Mesenteric fat pad (tissue), 1 donor: ENCODE measurements at places on chromosomes 2 and 18. TPM values are rescaled to one million over a fixed set of nuclear protein-coding genes. Genes with fewer than 3 reads are reported as not detected.

DNA sequence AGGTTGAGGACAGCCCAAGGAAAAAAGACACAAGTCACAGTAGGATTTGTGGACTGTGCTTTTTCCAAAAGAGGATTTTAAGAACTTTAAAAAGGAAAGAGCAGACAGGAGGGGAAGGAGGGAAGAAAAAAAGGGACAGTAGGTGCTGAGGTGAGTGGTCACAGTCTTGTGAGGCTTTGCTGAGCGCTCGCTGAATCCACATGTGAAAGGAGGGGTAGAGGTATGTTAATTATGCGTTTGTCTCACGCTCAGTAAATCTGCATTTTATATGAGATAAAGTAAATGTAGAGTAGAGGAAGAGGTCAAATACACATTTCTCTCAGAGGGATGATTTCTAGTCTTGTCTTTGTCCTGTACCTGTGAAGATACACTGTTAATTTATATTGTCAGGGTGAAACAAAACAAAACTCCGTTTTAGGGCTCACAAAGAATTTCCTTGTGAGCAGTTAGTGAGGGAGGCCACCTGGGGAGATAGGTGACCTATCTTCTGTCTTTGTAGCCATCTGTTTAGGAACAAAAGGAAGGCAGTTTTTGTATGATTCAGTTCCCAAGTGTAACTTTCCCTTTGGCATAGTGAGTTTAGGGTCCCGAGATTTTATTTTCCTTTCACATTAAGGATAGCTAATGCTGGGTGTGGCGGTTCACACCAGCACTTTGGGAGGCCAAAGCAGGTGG, 25.3 kb downstream of the GNAL start:
- no peak for DNase-seq

- no peak for DNase-seq
These were observed 29.8 kb upstream of the TNS1 start for GRCh38 chr2:218032336-218033171.

DNA sequence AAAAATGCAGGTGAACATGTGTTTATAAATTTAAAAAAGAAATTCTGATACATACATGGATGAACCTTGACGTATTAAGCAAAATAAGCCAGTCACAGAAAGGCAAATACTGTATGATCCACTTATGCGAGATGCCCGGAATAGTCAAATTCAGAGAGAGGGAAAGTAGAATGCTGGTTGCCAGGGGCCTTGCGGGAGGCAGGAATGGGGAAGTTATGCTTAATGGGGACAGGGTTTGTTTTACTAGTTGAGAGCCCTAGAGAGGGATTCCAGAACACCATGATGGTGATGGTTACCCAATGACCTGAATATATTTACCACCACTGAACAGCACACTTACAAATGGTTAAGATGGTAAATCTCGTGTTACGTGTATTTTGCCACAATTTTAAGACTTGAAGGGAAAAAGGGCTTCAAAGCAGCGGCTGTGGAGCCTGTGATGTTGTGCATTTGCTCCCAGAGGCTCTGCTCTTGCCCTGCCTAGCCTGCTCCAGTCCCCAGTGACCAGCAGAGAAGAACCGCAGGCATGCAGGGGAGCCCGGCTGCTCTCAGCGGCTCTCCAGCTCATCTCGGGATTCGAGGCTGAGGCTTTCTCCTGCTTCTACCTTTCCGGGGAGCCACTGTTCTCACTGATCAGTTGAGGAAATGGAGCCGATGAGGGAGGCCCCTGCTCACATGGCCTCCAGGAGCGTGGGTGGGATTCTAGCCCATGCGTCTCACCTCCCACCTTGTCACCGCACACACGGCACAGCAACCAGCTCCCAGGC, 51.7 kb upstream of the TFCP2L1 start:
- peak; percentile 51 for DNase-seq

DNA sequence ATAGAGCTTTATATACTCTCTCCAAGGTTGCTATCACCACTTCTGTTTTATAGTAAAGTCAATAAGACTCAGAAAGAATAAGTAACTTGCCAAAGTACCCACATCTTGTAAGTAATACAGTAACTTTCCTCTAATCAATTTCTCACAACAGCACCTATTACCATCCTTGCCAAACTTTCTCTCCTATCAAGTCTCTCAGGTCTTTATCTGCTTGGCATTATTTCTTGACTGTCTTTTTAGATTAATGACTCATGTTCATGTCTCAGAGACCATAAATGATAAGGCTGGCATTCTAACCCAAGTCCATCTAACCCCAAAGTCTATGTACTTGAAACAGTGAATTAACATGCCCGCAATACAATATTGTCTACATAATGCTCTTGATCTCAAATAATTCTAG, 618.0 kb upstream of the ZEB2 start:
- no peak for DNase-seq

- DNase-seq: no peak
These were observed 371 bp upstream of the LCLAT1 start for GRCh38 chr2:30446602-30447148.

GRCh38 chr2:15968280-15969178, 28.2 kb downstream of the MYCN start:
- DNase-seq: peak; percentile 87

DNA sequence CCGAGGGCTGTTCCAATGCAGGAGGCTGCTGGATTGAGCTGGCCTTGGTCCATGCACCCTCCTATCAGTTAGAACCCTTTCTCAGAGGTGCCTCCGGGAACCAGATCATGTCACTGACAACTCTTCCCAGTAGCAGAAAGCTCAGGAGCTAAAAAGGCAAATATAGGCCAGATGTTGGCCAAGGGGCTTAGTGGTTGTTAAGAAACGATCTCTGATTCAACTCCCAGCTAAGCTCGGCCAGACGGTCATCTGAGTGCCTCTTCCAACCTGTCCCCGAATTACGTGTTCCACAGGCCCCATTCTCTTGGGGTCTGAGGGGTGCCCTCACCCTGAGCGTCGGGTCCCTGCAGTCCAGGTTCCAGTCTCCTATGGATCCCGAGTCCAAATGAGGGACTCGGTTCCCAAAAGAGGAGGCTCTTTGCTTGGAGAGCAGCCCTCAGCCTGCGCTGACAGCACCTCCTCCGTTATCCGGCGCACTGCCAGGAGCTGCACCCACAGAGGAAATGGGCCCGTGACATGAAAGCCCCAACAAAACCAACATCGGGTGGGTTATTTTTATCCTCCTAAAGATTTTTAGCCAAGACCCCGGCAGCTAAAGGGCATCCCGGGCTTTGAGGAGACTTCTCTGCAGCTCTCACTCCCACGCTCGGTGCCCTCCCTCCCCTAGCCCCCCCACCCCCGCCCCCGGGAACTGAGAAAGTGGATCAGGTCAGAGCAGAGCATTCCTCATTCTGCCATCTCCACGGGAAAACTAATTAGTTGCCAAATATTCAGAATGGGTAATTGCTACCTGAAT, 106.6 kb upstream of the ID2 start:
- peak; percentile 67 for DNase-seq

- no peak for DNase-seq
These were observed 220.9 kb downstream of the SMAD2 start for GRCh38 chr18:47709556-47709955.

GRCh38 chr2:226087505-226088365, 688.2 kb downstream of the NYAP2 start:
- DNase-seq: no peak

- DNase-seq: no peak
These were observed 252.7 kb upstream of the GALNT5 start for GRCh38 chr2:157004789-157005188.

DNA sequence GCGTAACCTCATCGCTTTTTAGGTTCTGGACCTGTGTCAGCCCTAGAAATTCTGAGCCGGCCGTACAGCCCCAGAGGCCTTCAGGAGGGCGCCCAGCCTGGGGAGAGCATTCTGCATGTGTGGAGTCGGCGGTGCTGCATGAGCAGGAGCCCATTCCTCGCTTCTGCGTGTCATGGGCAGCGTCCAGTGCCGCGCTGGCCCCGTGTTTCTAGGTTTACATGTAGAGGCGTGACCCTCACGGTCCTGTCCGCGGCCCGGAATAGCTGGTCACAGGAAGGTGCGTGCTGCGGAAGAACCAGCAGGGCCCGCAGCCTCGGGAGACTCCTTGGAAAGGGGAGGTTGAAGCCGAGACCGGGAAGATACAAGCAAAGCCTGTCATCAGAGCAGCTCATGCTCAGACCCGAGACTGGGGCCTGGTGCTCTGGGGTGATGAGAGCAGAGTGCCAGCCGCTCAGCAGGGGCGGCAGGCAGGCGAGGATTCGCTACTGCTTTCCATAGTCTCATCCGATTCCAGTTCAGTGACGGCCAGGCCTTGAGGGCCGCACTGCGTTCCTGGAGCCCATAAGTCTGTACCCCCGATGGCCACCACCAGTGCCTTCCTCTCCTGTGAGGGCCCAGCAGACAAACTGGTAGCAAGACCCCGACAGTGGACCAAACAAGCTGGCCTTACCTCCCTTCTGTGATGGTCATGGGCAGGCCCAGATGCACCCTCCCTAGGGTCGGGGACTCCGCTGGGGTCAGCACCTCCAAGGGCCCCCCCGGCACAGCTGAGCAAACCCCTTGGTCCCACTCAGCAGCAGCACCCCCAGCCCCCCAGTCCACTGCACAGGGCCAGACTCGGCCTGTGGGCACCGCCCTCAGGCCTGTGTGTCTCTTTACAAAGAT, 15.6 kb upstream of the NFATC1 start:
- peak; percentile 81 for DNase-seq

DNA sequence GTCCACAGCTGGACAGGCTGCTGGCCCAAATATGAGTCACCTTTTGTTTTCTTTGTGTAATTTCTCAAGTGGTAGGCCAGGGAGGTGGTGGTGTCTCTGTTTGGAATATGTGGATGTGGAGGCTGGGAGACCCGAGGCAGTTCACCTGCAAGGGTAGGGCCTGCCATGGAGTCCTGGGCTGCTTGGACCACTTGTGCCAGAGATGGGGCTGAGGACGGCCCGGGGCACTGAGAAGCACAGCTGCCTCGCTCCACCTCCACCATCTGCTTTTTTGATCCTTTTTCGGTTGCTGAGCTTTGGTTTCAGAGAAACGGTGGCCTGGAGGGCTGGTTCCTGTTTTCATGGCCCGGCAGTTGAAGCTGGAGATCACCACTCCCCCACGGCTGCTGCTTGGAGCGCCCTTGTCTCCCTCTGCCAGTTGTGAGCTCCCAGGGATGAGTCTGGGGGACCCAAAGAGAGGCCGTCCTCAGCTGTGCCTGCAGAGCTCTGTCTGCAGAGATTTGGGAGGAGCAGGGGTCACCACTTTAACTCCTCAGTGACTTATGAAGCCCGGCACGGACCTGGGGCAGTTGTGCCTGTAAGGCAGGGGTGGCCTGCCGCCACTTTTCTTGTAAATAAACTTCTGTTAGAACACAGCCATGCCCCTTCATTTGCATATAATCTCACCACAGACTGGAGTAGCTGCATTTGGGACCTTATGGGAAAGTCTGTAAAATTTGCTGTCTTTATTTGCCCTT, 67.6 kb upstream of the MCFD2 start:
- no peak for DNase-seq

- no peak for DNase-seq
These were observed 224.8 kb upstream of the ID2 start for GRCh38 chr2:8457092-8457481.

DNA sequence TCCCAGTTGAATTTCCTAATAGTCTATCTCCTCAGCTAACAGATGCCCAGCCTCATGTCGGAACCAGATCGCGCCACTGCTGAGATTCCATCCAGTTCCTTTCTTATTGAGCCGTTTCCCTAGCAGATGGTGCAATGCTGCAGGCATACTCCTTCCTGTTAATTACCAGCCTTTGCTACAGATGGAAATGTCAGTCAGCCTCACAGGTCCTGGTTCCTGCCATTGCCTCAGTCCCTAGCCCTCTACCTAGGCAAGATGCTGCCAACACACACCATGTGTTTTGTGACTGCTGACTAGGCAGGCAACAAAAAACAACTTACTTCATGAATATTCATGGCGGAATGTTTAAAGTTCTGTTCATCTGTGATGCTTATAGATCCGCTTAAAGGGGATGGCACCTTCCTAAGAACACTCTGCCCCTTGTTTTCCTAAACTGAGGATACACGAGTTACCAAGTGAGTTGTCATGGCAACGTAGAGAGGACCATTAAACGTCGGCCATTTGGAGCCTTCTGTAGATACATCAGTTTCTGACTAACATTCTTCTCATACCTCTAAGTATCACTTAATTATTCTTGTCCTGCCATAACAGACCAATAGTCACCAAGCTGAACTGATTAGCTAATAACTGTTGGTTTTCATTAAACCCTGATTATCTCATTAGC, 749.5 kb downstream of the RNF144A start:
- no peak for DNase-seq

GRCh38 chr2:233944722-233945121, 27.5 kb downstream of the TRPM8 start:
- DNase-seq: no peak

DNA sequence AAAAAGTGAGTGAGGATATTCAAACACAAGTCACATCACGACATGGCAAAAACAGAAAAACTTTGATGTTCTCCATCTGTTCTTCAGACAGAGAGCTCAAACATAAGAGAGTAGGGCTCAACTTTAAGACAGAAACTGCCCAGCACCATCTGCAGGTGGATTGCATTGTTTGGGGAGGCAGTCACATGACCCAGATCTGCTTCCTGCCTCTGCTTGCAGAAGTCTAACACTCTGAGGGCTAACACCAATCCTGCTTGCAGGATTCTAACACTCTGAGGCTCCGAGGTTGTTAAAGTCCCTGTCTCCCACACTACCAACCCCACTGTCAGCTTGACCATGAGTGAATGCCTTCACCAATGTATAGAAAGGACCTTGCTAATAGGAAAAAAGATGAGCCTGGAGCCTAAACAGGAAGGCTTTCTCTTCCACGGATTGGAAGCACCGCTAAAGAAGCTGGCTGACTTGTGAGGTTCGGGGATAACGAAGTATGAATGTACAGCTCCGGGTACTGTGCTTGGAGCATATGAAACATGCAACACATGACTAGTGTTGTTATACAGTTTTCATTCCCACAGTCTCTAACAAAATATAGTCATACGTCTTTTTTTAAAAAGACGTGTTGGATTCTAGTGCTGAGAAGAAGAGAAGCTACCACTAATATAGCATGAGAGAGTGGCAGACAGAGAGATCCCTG, 176.6 kb upstream of the CREB1 start:
- no peak for DNase-seq

GRCh38 chr2:6053743-6054142, 361.6 kb downstream of the SOX11 start:
- no peak for DNase-seq

DNA sequence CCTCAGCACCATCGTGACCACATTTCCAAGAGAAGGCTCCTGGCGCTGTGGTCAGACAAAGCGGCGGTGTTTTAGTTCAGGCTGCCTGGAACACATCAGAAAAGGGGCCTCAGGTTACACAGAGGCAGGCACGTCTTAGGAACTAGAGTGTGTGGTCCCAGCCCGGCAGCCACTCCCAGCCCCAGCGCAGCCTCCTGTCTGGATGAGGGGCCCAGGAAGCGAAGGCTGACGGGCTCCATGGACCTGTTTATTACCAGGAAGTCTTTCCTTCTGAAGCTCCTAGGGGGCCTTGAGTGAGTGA, 10.0 kb upstream of the GPR55 start:
- peak; percentile 71 for DNase-seq

- no peak for DNase-seq
These were observed 139.6 kb upstream of the RAB12 start for GRCh38 chr18:8469544-8470130.

GRCh38 chr2:8674420-8675009, 7.3 kb upstream of the ID2 start:
- DNase-seq: no peak

The PDE1A gene
- total RNA-seq: 7.1 TPM

The LCT gene
- total RNA-seq: 0.77 TPM

The SH2D6 gene
- not detected for total RNA-seq

The UGT1A5 gene
- not detected for total RNA-seq

The CEBPZ gene
- 45.6 TPM for total RNA-seq

The KLHL14 gene
- total RNA-seq: 0.45 TPM

The AQP12B gene
- total RNA-seq: not detected

The POTEJ gene
- not detected for total RNA-seq

The SCN2A gene
- 0.16 TPM for total RNA-seq

The TANC1 gene
- 27.9 TPM for total RNA-seq

The DSG1 gene
- total RNA-seq: not detected

The SPP2 gene
- not detected for total RNA-seq
